ENCODE measurements at places on chromosomes 12 and 14. TPM values are rescaled to one million over a fixed set of nuclear protein-coding genes. Genes with fewer than 3 reads are reported as not detected.
A peak's percentile ranks its signal among the peaks of the same experiment; 100 is the strongest.

TRAF3 gene
- total RNA-seq, result 22.9 TPM

SMIM41 gene
- 0.13 TPM for total RNA-seq

MMP17 gene
- 31.2 TPM for total RNA-seq

NOVA1 gene
- not detected for total RNA-seq

GRCh38 chr12:21350975-21351374 is 16.3 kb upstream of the SLCO1A2 start:
- no peak overlapping the region for H3K4me3 ChIP-seq
- H3K4me1 ChIP-seq, result peaks cover 6% of the 10 kb centered on the region
- no peak overlapping the region for H3K27ac ChIP-seq
- no peaks in the 10 kb centered on the region for H3K36me3 ChIP-seq

GRCh38 chr14:55130196-55130550 is 1.1 kb downstream of the LGALS3 start:
- H3K36me3 ChIP-seq, result no peaks in the 10 kb centered on the region
- peak overlapping the region; percentile 93 for H3K4me3 ChIP-seq
- H3K27ac ChIP-seq, result peak overlapping the region; percentile 88
- peaks cover 3% of the 10 kb centered on the region for H3K27me3 ChIP-seq
- H3K4me1 ChIP-seq, result peaks cover 64% of the 10 kb centered on the region

DNA sequence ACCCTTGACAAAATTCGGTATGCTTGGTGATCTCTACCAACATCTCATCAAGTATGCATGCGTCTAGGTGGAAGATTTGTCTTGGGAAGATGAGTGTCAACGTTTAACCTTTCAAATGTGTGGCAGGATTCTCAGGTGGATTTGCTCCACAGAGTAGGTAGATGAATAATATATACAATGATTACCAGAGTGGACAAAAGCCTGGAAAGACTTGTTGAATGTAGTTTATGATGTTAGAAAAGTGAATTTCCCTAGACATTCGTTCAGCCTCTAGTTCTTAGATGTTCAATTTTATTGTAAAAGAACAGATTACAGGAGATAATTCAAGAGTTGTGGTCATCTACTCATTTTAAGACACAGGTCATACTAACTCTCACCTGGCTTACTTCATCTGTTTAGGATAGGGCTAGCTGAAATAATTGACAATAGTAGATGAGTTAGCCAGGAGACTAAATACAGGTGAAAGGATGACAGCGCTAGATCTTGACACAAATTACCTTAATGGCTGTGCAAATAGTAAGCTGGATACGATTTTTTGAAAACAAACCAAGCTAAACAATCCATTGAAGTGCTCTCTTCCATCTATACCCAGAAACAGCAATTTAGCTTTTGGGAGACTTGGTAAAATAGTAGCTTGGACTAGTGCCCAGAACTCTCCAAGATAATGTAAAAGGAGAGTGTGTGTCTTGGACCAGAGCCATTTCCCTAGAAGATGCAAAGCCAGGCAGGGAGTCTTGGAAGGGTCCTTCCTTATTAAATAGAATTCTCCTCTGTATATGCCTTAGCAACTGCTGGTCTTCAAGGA is 168.0 kb downstream of the DACT1 start:
- H3K4me3 ChIP-seq, result no peak overlapping the region
- peaks cover 3% of the 10 kb centered on the region for H3K27me3 ChIP-seq
- H3K27ac ChIP-seq, result no peak overlapping the region
- no peaks in the 10 kb centered on the region for H3K36me3 ChIP-seq
- peaks cover 9% of the 10 kb centered on the region for H3K4me1 ChIP-seq

DNA sequence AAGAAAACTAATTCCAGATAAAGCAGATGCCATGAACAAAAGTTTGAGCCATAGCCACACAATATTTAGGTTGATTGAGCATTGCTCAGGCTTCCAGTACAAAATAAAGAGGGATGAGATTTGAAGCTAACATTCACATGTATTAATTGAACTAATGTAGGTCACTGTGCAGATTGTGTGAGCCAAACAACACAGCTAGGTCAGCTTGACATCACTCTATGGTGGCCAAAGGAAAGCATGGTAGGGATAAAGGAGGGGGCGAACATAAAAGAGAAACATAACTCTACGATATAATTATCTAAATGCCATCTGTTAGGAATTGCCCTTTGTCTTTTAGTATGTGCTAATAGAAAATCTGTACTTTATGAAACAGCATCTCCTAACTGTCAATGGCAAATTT is 477.7 kb upstream of the SYT1 start:
- no peak for DNase-seq
- H3K36me3 ChIP-seq, result no peaks in the 10 kb centered on the region
- no peak overlapping the region for H3K27ac ChIP-seq
- no peak overlapping the region for H3K4me3 ChIP-seq
- no peaks in the 10 kb centered on the region for H3K27me3 ChIP-seq

- no peaks in the 10 kb centered on the region for H3K27me3 ChIP-seq
- peaks cover 43% of the 10 kb centered on the region for H3K4me1 ChIP-seq
- no peak overlapping the region for H3K27ac ChIP-seq
- H3K36me3 ChIP-seq, result peaks cover 13% of the 10 kb centered on the region
- no peak overlapping the region for H3K4me3 ChIP-seq
Observed at GRCh38 chr12:3110578-3110977, 33.4 kb downstream of the TSPAN9 start.

GRCh38 chr12:90622431-90622830 is 332.5 kb downstream of the CCER1 start:
- H3K27me3 ChIP-seq, result no peaks in the 10 kb centered on the region
- no peak for DNase-seq
- no peaks in the 10 kb centered on the region for H3K36me3 ChIP-seq
- H3K4me3 ChIP-seq, result no peak overlapping the region
